ENCODE measurements at places on chromosomes 4 and X.

DNA sequence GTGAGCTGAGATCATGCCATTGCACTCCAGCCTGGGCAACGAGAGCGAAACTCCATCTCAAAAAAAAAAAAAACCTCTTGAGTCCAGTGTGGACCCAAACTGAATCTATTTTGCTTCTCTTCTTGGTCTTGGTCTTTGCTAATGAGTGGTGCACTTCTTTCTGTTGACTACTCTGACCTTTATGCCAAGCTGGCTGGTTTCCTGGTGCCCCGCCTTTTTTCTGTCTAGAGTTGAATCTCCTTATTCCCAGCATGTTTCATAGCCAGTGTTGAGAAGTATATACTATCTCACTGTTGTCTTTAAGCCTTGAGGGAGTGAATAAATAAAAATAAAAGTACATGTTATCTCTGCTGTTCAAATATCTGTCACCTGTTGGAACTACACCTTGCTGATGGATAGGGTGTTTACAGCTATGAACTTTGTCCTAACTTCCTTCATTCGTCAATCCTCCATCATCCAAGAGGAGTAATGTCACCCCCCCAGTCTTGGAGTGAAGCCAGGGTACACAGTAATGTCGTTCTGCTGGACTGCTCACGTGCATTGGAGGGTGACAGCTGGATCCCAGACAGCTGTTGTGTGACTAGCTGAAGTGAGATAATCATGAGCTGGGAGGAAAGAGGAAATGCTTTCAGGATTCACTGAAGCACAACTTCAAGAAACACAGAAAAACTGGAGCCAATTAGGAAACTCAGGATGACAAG is 99.3 kb upstream of the PRKG2 start:
- no peak for DNase-seq

DNA sequence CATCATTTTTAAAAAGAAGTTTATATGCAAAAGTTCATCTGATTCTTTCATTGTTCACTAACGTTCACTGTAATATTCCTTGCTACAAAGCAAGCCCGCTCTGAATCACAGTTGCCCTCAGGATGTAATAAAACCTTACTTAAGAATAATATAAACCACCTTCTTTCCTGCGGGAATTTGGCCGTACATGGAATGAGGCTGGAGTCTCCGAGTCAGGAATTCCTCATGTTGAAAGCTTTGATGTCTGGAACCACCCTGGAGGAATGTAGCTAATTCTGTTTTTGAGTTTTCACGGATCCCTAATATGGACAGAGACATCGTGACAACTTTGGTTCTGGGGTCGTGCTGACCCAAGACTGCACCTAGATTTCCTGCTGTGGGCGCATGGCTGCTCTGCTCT is 58.5 kb downstream of the CRLF2 start:
- DNase-seq: no peak

- no peak for DNase-seq
Measured at GRCh38 chr4:121777625-121778024, 12.7 kb upstream of the SMIM43 start.

GRCh38 chr4:174699654-174700053 is 129.4 kb downstream of the GLRA3 start:
- DNase-seq: no peak

GRCh38 chr4:37648084-37648817 is 37.9 kb downstream of the RELL1 start:
- no peak for DNase-seq

GRCh38 chr4:94909645-94910044 is 151.9 kb downstream of the BMPR1B start:
- DNase-seq: no peak

- no peak for DNase-seq
Measured at GRCh38 chrX:21375708-21376009, 1.4 kb downstream of the CNKSR2 start.

Measured in memory B cell (primary cell).